ENCODE measurements at places on chromosomes 2 and 18.

DNA sequence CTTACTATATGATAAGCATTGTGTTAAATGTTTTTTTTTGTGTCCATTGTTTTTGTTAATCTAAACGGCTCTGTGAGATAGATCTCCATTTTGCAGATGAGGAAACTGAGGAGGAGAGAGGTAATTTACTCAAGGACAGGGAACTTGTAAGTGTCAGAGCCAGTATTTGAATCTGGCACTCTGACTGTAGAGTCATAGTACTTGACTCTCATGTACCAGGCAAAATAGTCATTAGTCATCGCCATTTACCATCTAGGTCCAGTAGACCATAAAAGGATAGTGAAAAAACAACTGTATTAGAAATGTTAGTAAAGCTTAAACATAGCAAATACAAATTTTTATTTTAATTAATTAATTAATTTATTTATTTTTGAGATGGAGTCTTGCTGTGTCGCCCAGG lies 4.8 kb downstream of the PSMD14 start:
- DNase-seq: no peak

DNA sequence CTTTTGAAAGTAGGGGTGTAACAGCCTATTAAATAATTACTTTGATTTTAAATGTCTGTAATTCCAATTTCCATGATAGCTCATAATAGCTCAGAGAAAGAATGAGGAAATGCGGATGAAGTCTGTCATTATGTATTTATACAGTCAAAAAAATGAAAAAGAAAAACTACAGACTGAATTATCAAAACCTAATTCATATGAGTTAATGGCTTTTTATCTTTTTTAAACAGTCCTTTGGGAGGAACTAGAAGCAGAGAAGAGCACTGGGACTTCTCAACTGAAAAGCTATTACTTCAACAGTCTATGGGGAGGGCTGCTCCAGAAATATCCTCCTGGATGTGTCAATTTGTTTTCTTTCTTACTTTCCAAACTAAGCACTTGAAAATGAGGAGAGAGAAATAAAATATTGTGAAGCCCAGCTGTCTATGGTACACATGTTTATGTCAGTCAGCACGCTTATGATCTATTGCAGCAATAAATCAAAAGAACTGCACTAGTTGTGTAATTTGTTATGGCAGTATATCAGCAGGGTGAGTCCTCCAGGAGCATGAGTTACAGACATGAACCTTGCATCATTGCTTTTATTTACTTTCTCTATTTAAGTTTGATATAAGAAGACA lies 1550.2 kb downstream of the LRP1B start:
- DNase-seq: no peak

DNA sequence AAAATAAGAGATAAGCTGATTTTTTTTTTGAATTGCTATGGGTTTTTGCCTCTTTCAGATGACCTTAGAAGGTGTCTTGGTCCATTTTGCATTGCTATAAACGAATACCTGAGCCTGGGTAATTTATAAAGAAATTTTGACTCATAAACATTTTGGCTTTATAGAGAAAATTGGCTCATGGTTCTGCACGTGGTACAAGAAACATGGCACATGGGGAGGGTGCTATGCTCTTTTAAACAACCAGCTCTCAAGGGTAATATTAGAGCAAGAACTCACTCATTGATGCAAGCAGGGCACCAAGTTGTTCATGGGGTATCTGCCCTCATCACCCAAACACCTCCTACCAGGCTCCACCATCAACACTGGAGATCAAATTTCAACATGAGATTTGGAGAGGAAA lies 408.8 kb downstream of the NUP35 start:
- DNase-seq: no peak

DNA sequence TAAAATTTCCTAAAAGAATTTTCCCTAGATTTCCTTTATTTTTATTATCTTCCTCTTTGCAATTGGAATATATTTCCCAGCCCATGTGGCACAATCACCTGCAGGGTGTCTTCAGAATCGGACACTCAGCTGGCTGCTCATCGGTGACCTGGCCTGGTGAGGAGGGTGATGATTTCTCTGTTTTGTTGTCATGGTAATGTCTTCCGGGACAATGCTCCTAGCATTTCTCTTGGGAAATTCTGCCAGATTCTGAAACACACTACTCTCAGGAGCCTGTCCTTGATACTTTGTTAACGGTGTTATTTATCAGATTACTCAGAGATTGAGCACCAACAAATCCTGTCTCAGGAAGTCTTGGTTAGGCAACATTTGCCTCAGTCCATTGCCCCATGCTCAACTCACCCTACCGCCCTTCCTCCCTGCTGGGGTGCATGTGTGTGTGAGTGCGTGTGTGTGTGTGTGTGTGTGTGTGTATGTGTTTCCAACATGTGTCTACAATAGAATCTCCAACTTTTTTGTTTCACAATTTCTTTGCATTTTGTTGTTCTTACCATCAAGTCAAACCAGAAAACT lies 70.3 kb downstream of the MYT1L start:
- DNase-seq: no peak
